ENCODE measurements at places on chromosomes 3 and 15.

- DNase-seq, result no peak
Measured at GRCh38 chr3:88061746-88062145, 2.7 kb downstream of the ZNF654 start.

GRCh38 chr3:62368290-62368704 lies 5.1 kb downstream of the FEZF2 start:
- no peak for DNase-seq

DNA sequence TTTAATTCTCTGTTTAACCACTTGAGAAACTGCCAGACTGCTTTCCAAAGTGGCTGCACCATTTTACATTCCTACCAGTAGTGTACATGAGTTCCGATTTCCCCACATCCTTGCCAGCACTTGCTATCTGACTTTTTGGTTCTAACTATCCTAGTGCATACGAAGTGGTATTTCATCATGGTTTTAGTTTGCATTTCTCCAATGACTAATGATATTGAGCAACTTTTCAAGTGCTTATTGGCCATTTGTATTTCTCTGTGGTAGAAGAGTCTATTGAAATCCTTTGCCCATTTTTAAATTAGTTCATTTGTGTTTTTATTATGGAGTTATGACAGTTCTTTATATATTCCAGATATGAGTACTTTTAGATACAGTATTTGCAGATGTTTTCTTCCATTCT lies 247.8 kb downstream of the GABRB3 start:
- no peak for DNase-seq

DNA sequence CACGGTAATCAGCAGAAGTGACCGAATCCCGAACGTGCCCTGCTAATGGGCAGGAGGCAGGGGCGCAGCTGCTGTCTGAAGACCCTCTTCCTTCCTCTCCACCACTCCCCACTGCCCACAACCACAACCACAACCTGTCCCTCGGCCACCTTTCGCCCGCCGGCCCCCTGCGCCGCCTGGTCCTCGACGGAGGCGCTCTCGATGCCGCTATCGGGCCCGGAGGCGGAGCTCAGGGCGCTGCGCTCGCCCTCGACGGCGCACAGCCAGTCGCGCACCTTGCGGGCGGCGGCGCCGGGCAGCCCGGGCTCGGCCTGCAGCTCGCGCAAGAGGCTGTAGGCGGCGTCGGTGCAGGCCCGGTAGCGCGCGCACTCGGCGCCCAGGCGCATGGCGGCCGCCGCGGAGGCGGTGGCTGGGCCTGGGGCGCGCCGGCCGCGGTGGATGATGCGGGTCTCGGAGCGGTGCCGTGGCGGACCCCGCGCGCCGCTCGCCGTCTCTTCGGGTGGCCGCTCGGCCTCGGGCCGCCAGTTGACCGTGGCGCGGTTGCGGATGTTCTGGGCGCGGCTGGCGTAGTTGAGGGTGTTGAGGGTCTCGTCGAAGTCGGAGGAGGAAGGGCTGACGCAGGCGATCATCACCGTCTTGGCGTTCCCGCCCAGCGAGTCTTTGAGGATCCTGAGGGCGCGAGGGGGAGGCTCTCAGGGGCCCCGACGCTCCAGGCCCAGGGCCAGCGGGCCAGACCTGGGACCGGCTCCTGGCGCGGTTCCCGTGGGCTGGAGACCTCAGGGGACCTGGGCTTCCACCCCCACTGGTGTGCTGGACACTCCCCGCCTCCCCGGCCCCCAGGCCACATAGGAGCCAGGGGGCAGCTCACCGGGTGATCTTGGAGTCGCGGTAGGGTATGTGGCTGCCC lies 6.9 kb downstream of the KIF7 start:
- DNase-seq, result no peak

GRCh38 chr3:13776253-13777050 lies 103.4 kb downstream of the WNT7A start:
- no peak for DNase-seq

DNA sequence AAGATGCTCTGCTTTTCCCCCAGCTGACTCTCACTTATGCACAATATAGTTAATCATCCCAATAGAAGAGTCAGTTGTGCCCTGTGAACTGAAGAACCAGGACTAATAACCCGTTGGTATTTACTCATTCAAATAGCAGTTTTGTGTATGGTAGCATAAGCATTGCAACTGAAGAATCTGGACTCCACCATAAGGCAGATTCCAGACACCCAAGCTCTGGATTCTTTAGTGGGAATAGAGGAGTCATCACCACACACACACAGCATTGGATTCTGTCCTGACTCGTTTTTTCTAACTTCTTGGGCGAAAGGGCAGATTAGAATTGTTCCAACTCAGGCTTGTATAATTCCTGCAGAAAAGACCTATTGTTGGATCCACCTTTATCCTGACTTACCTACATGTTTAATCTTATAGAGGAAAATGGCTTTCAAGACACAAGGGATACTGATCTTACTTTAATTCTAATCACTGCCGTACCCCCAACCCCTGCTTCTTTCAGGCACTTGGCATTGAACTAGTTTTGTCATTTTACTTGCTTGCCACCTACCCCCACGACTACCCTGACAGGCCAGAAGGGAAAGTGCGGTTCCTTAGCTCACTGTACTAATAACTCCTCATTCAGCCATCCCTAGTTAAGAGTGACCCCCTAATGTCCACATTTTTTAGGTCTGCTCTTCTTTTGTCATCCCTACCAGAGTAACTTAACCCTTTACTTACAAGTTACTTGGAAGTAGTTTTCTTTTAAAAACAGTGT lies 42.3 kb downstream of the NKIRAS1 start:
- no peak for DNase-seq

DNA sequence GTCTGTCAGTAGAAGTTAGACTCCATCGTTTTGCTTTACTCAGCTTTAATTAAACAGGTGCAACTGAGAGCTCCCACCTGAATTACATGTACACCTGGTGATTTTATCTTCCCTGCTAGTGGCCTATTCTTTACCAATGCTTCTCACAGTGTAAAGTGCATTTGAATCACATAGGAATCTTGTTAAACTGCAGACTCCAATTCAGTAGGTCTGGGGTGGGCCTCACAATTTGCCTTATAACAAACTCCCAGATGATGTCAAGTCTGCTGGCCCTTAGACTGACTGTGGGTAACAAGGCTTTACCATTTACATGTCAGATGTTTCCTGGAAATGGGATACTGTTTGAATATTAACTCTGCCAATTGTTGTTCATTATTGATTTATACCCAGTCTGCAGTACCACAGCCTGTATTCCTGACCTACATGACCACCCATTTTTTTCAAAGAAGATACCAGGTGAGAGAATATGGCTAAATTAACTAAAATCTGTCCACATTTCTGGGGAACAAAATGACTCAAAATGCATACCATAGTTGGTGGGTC lies 37.2 kb downstream of the CMSS1 start:
- DNase-seq, result no peak

DNA sequence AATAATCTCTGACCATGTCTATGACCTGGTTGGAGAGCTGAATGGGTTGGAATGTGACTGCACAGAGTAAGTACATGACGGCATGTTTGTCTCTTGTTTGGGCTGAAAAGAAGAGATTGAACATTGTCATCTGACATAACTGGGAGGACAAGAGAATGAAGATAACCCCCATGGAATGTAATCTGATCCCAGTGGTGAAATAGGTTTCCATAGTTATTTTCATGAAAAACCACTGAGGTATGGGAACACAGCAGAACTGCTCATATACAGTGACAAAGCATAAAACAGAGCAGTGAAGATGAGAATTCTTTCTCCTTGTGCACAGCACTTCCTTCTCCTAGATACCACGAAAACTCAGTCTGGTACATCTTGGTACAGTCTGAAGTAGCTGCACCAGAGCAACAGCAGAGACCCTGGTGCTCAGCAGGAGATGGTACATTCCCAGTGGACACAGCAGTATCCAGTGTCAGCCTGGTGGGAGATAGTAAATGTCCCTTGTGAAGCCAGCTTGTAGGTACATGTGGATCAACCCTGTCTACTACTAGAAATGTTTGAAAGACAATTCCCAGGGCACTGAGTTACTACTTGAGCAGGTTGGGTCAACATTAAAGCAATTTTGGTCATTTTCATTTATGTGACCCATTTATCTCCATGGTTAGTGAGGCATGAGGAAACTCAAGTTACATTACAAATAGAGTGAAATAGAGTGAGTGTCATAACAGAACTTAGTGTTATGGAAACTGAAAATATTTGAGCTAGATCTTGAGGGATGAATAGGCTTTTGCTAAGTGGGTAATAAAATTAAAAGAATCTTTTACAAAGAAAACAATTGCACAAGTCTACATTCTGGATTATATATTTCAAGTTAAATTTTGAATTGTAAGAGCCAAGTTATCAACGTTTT lies 178.3 kb downstream of the SUCNR1 start:
- DNase-seq, result no peak

DNA sequence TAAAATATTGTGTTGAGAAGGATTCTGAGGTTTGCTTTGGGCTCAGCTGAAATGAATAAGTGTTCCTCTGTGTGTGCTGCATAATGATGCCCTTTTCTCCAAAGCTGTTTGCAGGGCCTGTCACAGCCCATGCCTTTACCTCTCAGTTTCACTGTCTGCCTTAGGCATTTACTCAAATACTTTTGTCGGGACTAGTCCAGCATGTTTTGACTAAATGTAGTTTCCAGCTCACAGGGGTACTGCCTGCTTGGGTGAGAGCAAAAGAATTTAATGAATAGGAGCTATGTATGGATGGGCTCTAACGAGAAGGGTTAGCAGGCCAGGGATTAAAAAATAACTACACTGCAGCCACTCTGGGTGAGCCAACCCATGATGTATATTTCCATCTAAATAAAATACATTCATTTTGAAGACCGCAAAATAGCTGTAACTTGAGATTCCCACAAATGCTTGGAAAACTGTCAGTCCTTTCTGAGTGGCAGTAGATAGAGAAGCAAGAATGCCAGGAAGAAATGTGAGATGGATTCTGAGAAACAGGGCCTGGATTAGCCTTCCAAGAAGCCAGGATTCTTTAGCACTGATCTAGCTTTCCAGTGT lies 549.2 kb upstream of the TBL1XR1 start:
- DNase-seq, result no peak

DNA sequence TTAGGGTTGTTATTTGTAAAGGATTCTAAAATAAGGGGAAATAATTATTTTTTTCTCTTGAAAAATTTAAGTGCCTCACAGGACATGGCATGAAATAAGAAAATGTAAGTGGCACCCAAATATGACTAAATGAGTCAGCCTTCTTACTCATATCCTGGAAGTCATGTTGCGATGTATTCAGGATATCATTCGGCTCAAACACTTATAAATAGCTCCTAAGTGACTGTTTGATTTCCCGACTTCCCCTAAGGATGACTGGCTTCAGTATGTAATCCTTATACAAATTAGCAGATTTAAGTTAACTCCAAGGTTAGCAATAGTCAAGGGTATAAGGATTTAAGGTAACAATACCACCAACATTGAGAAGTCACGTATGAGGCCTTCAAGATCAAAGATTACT lies 57.3 kb upstream of the OSTN start:
- no peak for DNase-seq
